Aorta (tissue), 5 donors: ENCODE measurements at places on chromosomes 3 and 15. TPM values are rescaled to one million over a fixed set of nuclear protein-coding genes. Genes with fewer than 3 reads are reported as not detected.

The POC1A gene
- polyA plus RNA-seq: 0.38 TPM

The PP2D1 gene
- polyA plus RNA-seq: not detected

The ACAP2 gene
- 9.9 TPM for polyA plus RNA-seq

The ARL8B gene
- polyA plus RNA-seq: 53.6 TPM

- no peak for DNase-seq
These were observed 53.8 kb downstream of the CMTM8 start for GRCh38 chr3:32292085-32292796.

GRCh38 chr3:167397826-167398225 is 17.7 kb upstream of the ZBBX start:
- DNase-seq: no peak

DNA sequence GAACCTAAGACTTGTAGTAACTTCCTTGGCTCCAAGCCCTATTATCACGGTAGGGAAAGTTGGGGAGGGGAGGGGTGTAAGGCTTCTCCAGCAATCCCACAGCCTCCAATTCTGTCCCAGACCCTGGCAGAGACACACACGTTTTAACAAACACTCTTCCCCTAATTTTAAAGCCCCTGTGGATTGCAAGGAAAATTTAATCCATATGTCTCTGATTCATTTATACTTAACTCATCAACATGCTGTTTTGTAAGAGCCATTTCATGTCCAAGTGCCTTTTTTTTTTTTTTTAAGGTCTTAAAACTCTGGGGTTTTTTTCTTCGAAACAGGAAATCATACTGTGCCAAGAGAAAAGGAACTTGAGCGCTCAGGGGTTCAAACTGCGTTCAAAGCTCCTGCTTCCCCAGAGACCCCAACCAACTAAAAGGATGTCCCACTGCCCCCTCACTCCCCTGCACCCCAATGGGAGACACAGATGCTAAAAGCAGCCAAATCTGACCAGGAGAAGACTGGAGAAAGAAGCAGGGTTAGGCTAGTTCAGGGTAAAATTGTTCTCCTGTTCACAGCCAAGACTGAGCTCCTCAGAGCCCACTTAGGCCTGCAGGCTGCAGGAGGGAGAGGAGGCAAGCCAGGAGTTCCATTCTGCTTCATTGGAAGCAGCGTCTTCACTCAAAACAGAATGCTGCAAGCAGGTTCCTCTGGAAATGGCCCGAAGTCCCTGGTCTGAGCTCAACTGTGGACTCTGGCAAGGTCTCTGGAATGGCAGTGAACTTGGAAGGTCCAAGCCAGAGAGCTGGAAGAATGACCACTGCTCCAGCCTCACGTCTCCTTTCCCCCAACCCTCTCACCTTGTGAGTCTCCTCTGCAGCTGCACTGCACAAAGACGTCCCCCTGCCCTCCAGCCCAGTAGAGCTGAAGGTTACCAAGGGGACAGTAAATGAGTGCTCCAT is 172.5 kb downstream of the NTRK3 start:
- peak; percentile 58 for DNase-seq

DNA sequence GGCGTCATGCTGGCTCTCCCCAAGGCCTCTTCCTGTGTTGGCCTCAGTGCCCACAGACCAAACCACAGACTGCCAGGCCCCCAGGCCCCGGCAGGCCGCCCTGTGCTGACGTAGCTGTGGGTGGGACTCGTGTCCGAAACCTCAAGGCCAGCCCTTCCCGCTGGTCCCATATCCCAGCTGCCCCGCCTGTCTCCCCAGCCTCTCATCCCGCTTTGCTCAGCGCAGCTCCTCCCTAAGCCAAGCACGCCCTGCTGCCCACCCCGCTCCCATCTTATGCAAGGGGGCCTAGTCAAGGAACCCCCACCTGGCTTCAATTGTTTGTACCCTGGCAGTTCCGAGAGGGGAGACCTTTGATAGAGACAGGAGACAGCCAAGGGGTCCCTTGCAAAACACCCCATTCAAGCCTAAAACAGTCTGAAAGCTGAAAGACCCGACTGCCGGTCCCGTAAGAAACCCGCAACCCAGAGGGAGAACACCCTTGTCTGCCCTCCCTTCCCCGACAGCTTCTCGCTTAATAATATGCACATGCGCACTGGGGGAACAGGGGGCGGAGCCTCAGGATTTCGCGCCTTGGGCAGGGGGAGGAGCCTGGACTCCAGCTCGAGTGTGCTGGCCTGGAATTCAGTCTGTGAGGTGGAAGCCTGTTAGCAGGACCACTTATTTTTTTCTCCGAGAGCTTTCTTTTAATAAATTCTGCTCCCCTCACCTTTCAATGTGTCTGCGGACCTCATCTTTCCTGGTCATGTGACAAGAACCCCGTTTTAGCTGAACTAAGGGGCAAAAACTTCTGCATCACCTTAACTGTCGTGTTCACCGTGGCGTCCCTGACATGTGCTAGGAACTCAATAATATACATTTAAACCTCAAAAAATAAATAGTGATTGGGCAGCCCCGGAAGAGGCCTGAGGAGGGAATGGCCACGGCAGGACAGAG is 17.2 kb downstream of the TNFAIP8L3 start:
- DNase-seq: peak; percentile 88

- DNase-seq: no peak
These were observed 5.3 kb upstream of the VPS33B start for GRCh38 chr15:91027677-91028076.

- no peak for DNase-seq
These were observed 5.9 kb downstream of the RPUSD3 start for GRCh38 chr3:9837701-9838582.

GRCh38 chr3:71388535-71389120 is 194.9 kb downstream of the FOXP1 start:
- DNase-seq: no peak

DNA sequence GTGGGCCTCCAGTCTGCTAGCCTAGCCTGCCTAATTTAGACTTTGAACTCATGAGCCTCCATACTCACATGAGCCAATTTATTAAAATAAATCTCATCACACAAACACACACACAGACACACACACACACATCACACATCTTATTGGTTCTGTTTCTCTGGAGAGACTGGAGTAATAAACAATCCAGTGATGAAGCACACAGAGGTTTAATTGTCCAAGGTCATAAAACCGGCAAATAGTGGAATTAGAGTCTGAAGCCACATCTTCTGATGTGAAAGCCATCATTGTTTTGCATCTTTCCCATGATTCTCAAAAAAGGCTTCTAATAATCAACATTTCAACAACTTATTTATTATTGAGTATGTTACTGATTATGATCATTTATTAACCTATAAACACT is 249.4 kb upstream of the KCNH8 start:
- no peak for DNase-seq

DNA sequence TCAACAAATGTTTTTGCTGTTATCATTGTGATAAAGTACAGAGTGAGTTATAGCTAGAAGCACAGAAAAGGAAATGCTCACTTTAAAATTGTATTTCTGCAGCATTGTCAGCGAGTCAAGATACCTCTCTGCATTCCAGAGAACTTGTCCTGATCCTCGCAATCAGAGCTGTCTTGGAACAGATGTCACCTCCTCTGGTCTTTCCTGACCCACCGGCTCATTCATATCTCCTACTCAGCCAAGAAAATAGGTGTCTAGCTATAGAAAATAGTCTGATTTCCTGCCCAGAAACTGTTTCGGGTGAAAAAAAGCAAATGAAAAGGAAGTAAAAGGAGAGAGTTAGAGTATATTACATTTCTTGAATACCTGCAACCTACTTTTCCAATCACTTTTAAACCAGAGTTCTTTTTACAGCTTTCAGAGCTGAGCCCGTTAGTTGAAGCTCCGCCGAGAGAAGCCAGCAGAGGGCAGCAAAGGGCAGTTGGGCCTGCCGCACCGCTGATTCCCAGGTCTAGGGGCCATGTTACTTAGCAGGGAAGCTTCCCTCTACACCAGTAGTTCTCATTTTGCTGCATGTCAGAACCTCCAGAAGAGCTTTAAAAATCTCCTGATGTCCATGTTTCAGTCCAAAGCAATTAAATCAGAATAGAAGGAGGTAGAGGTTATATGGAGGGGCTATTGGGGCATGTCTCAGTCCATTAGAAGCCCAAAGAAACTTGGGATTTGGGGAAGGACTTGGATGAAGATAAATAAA is 185.7 kb upstream of the THRB start:
- peak; percentile 79 for DNase-seq

- DNase-seq: no peak
These were observed 257.4 kb upstream of the IL12A start for GRCh38 chr3:159731254-159731653.

GRCh38 chr3:126156468-126156867 is 23.9 kb downstream of the ALDH1L1 start:
- no peak for DNase-seq

GRCh38 chr3:160257606-160258005 is 32.4 kb downstream of the C3orf80 start:
- no peak for DNase-seq

DNA sequence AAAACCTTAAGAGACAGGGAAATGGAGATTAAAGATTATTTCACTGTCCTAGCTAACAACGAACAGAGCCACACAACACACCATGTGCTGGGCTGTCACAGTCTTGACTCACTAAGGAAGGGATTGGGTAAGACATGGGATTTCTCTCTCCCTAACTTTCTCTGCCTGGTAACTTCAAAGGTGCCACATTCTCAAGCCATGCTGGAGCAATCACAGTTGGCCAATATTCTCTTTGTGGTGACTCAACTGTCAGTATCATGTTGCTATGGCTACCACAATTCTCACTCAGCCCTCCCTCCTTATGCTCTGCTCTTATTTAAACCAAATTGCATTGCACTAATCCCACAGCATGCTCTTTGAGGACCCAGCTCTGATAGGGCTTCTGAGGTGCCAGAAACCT is 74.0 kb downstream of the OXNAD1 start:
- no peak for DNase-seq

GRCh38 chr15:42100021-42100800 is 5.8 kb upstream of the PLA2G4D start:
- no peak for DNase-seq

DNA sequence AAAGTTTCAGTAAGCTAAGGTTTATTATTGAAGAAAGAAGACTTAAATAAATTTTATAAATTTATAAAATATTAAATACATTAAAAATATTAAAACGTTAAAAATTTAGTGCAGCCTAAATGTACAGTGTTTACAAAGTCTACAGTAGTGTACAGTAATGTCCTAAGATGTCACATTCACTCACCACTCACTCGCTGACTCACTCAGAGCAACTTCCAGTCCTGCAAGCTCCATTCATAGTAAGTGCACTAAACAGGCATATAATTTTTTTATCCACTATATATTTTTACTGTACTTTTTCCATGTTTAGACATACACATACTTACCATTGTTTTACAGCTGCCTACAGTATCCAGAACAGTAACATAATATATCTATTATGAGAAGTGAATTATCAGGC is 51.5 kb downstream of the TJP1 start:
- no peak for DNase-seq

DNA sequence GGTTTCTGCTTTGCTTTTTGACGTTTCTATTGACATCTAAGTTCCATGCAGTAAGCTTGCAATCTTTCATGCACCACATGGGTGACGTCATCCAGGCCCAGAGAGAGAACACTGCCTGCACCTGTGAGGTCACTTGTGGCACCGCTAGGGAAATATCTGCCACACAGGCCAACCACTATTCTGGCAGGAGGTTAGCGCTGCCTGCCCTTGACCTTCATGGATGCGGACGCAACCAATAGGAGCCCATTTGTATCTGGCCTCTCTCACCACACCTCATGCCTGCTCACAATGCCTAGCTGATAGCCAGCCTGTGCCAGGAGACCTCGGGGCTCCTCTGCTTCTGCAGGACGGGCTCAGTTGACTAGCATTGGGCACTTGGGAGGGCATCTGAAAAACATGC is 55.8 kb upstream of the PRR23E start:
- DNase-seq: no peak

DNA sequence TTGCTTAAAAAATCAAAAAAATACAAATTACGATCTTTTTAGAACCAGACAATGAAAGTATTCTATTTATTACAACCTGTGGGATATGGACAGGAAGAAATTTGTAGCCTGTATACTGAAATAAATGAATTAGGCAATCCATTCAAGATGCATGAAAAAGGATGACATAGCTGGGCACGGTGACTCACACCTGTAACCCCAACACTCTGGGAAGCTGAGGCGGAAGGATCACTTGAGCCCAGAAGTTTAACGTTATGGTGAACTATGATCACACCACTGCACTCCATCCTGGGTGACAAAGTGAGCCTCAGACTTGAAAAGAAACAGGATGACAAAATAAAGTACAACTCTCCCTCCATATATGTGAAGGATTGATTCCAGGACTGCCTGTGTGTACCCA is 74.1 kb downstream of the MSL2 start:
- no peak for DNase-seq

- peak; percentile 85 for DNase-seq
These were observed 6.7 kb downstream of the CA12 start for GRCh38 chr15:63374686-63375520.

DNA sequence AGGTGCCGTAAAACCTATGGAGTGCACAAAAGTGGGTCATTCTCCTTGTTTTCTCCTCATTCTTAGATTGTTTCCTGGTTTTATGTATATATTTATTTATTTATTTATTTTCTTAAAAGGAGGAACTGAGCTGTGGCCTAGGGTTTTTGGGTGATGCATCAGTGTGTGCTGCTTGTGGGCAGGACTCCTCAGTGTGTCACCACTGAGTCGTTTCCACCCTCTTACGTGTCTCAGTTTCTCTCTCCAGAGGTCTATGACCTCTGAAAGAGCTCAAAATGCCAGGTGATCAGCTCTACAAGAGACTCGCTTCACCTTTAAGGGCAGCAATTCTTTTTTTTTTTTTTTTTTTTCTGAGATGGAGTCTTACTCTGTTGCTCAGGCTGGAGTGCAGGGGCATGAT is 72.9 kb downstream of the CD200 start:
- DNase-seq: no peak

DNA sequence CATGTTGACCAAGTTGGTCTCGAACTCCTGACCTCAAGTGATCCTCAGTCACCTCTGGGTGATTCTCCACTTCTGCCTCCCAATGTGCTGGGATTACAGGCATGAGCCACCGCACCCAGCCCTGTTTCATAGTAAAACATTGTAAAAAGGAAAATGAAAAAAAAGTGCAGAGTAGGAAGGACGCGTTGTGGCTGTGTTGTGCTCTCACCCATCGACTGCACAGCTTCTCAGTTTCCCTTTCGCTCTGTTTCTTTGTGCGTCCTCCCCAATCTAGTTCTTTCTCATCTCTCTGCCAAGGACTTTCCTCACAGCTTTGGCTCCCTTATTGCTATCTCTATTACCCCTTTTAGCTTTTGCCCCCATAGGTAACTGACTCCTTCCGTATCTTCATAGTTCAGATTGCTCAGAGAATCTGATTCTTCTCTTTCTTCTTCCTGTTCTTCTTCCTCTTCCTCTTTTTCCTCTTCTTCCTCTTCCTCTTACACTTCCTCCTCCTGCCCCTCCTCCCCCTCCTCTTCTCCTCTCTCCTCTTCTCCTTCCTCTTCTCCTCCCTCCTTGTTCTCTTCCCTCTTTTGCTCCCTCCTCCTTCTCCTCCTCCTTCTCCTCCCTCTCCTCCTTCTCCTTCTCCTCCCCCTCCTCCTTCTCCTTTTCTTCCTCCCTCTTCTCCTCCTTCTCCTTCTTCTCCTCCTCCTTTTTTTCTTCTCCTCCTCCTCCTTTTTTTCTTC is 81.1 kb upstream of the VGLL4 start:
- no peak for DNase-seq

DNA sequence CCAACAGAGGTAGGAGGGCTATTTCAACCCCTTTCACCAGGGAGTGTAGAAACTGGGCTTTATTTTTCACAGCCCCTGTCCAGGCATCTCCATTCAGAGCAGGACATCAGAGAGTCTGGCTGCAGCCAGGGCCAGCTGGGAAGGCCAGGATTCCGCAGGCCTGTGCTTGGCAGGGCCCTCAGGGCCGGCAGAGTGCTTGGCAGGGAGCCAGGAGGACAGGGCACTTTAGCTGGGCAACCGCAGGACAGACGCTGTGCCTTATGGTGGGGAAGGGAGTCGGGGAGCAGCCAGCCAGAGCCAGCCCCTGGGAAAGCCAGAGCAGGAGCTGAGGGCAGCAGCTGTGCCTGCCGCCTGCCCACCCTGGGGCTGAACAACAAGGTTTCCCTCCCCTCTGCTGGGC is 34.5 kb upstream of the IQCF6 start:
- DNase-seq: no peak
